ENCODE measurements at places on chromosomes 6 and 20.

DNA sequence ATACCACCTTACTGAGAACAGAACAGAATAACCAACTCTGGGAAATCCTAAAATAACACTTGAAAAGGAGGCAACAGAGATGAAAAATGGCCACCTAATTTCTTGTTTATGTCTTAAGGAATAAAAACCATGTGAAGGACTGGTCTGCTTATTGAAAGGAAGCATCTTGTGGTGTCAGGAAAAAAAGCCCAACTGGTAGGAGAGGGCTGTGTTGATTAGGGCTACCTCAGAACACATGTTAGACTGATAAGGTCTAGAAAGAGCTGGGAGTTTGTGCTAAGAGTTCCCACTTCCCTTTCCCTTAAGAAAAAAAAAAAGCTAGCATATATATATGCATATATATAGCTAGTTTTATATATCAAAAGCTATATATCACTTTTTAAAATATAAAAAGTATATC is 425.3 kb upstream of the BTBD3 start:
- DNase-seq, result no peak

- no peak for DNase-seq
These were observed 125.4 kb downstream of the RNASET2 start for GRCh38 chr6:166830891-166831363.

DNA sequence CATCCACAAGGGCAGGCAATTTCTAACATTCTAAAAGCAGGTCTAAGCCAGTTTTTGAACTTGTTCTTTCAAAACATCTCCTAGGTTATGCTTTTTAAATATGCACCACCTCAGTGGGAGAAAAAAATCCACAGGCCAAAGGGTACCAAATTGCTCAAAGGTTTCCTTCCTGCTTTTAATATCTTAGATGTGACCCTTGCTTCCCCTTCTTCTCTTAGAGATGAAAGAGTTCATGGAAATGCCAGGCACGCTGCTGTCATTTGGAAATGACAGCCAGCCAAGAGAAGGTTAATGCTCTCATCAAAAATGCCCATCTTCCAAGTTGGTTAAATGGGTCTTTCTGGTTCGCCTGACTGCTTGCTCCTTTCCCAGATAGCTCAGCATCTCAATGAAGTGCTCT is 497.1 kb downstream of the CD83 start:
- no peak for DNase-seq

- no peak for DNase-seq
These were observed 9.4 kb downstream of the MMP24 start for GRCh38 chr20:35235881-35236280.

DNA sequence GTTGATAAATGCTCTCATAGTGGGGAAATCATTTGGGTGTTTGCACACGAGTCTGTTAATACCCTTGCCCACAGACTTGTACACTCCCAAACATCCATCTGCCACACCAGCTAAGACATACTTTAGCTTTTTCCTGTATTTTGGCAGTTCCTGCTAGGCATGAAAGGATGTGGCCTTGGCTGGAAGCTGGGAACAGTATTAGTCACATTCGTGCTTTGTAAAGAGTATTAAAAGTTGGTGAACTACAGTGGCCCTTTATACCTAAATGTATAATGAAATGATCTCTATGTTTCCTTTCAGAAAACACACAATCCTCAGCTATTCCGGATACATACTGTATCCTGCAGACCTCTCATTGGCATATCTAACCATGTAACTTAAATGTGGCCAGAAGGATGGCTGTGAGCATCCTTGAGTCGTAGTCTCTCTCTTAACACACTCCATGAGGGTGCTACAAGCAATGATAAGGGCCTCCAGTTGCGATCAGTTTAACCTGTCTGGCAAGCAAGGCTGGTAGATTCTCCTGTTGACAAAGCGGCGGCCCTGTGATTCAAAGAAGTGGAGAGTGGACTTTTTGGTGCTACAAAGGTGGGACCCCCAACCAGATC is 1.5 kb downstream of the LEMD2 start:
- no peak for DNase-seq

GRCh38 chr6:33597551-33598322 is 17.7 kb upstream of the BAK1 start:
- DNase-seq, result no peak

DNA sequence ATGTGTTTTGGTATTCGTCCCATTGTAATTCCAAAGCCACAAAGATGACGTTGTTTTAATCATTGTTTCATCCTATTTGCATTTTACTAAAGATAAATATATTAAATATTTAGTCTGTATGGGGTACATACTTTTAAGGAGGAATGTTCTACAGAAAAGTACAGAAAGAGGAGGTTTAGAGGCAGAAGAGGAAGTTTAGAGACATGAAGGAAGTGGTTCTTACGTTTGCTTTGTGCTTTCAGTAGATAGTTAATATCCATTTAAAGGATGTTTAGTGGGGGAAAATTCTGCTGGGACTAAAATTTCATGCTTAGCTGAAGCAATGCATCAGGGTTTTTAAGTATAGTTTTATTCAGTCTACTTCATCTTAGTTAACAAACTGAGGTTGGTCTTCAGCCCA is 116.6 kb downstream of the CRYBG1 start:
- DNase-seq, result no peak

DNA sequence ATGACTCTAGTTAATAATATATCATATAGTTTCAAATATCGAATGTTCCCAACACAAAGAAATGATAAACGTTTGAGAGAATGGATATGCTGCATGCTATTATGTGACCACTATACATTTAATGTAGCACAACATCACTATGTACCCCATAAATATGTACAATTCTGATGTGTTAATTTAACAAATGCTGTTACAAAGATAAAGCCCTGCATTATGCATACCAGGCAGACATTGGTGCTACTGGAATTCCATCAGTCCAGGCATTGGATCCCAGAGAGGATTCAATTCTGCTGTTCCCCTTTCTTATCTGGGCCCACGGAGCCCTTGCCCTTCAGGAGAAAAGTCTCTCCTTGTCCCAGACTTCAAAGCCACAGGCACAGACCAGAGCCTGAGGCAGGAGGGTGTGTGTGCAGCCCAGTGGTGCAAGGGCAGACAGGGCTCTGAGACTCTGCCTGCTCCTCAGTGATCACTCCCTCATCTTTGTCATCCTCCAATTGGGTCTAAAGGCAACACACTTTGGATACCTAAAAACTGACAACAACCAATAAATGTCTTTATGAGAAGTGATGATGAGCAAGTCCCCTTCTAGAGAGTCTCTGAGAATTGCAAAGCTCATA is 45.2 kb downstream of the PSMG4 start:
- no peak for DNase-seq

GRCh38 chr20:36572701-36573102 is 695 bp upstream of the TGIF2 start:
- no peak for DNase-seq

DNA sequence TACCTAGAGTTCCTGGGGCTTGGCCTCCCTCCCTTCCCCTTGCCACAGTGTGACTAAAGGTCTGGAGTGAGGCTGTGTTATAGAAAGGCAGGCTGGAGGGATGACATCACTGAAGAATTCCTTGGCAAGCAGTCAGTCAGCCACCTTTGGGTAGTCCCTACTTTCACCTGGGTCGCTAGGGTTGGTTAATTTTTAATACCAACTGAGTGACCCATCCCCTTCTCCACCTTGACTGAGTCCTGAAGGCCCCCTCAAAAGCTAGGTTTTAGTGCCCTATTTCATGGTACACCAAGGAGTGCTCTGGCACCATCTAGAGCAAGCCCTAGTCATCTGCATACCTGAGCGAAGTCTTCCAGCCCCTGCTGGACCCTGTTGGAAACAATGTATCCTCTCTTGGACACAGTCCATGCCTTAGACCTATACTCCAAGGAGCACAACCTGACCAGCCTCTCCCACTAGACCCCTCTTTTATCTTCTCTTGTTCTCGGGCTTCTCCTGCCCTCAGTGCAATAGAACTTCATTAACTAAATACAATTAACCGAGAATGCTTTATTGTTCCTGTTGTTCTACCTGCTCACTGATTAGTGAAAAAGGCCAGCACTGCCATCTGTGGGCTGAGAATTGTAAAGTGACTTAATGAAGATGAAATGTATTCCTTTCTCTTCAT is 44.6 kb downstream of the RIN2 start:
- no peak for DNase-seq

- DNase-seq, result no peak
These were observed 403.7 kb downstream of the CDH26 start for GRCh38 chr20:60361761-60362395.

DNA sequence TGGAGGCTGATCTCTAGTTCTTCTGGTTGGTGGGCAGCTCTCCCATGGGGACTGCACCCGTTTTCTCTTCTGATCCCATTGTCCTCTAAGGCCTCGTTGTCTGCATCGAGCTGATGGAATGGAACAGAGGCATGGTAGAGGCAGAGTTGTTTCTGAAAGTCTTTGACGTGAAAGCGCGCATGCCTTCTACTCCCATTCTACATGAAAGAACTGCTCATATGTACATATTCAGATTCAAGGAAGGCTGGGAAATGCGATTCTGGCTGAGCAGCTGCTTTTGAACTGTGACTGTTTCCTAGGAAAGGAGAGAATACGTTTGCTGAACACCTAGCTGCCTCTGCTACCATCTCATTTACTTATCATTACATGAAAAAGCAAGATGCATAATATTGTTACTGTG is 815.2 kb downstream of the QKI start:
- no peak for DNase-seq

DNA sequence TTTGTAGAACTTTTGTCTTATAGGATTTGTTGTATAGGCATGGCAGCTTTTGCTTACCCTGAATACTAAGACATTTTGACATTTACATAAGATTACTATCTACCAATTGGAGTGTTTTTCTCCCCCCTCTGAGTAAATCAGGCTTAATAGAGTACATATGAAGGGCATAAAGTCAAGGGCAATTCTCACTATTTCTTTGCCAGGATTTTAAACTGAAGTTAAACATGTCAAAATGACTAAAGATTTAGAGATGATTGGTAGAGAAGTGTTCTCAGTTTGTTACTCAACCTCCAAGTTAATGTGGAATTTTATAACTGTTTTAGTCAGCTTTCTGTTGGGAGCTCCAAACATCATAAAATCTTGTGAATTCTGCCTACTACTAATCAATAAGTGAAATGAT is 157.8 kb downstream of the CDKAL1 start:
- DNase-seq, result no peak

GRCh38 chr6:160581406-160581805 is 82.7 kb downstream of the LPA start:
- DNase-seq, result no peak

- no peak for DNase-seq
These were observed 91.5 kb downstream of the RIN2 start for GRCh38 chr20:19849341-19850197.

DNA sequence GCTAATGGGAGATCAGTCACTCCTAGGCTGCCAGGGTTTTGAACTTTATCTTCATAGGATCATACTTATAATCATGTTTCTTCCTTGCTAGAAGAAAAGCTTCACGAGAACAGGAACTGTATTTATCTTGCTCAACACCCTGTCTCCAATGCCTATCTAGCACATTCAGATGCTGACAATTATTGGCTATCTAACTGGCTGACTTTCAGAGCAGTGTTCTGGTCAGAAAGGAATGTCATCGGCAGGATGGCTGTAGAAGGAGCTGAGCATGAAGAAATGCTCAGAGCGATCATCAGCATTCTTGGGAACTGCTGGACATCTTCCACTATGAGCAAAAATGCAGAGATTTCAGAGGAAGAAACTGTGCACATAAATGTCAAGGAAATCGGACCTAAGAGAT is 628.0 kb upstream of the NRSN1 start:
- DNase-seq, result no peak

DNA sequence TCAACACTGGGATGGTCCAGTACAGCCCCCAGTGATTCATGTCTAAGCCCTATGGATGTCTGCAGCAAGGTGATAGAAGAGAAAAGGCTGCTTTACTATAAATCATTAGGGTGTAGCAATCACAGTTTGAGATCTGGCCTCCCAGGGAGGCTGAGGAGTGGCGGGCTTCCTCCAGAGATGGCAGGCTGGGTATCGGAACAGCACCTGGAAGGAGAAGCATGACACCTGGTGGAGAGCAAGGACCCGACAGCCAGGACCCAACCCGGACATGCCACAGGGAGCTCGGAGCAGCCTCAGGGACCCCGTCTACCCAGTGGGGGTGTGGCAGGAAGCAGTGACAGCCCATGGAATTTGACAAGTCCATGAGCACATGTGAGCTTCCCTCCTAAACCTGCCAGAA is 114.8 kb upstream of the CD93 start:
- no peak for DNase-seq

GRCh38 chr6:130293800-130294199 is 71.0 kb upstream of the SAMD3 start:
- no peak for DNase-seq

- no peak for DNase-seq
These were observed 29.2 kb downstream of the SGK1 start for GRCh38 chr6:134288538-134289203.

GRCh38 chr6:37131960-37132253 is 38.0 kb upstream of the PIM1 start:
- no peak for DNase-seq

DNA sequence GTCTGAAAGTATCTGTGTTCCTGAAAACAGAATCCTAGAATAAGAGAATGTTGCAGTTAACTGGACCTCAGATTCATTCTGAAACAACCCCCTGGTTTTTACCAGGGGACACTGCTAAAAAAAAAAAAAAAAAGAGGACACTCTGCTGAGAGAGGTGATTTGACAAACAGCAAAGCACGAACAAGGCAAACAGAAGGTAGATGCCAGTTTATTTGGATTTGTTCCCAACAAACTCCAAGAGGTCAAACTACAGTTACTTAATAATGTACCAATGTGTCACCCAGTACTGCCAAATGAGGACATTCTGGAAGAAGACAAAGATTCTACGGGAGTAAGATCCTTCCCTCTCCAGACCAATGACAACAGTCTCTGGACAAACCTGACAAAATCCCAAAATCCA is 40.6 kb upstream of the SLC22A16 start:
- no peak for DNase-seq

GRCh38 chr20:58833921-58834320 is 16.8 kb downstream of the GNAS-AS1 start:
- no peak for DNase-seq

- no peak for DNase-seq
These were observed 13.0 kb upstream of the TSHZ2 start for GRCh38 chr20:52959125-52959524.

DNA sequence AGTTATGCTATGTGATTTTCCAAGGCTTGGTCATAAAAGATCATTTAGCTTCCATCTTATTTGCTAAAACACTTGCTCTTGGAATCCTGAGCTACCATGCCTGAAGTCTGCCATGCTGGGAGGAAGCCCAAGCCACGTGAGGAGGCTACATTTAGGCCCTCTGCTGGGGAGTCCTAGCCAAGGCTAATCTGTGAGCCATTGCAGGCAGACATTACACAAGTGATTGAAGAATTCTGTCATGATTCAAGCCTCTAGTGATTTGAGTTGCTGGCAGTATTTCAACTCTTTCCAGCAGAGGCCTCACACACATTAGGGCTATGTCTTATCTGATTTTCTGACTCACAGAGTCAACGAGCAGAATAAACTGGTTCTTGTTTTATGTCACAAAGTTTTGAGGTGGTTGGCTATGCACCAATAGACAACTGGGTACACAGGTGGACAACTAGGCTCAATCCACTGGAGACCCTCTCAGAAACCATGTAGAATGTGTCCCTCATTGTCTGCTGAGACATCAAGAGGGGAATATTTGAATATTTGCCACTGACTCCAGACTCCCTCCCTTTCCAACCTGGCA is 227.2 kb upstream of the SULF2 start:
- no peak for DNase-seq
